Psoas muscle (tissue), 8 donors: ENCODE measurements at places on chromosomes 6 and 20. TPM values are rescaled to one million over a fixed set of nuclear protein-coding genes. Genes with fewer than 3 reads are reported as not detected.

The TMEM217 gene
- not detected for total RNA-seq

DNA sequence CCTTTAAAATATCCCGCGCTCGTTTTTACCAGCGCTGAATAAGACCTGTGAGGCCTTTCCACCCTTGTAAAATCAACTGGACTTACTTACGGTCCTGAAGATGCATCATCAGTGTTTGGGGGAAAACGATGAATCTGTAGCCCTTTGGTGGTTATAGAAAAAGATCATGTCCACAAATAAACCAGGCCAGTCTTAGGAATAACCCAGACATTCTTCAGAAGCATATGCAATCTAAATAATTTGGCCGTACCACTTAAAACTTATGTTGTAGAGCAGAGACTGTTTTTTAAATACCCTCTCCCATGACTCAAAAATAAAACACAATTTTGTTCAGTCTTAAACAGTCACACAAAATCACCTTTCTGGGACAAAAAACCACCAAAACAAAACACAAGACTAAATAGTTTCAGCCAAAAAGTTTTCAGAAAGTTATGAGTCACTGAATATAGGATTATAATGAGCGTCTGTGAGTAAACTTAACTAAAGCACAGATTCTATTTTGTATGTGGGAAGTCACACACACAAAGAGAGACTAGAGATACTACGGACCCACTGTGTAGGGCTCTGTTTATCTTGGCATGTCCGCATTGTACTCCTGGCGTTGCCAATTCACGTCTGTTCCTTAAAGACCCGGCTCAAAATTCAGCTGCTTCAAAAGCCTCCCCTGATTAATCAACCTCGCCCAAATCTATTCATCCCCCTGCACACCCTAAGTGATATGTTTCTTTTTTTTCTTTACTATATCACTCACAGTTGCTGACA, 26.5 kb upstream of the SMOC2 start:
- no peak overlapping the region for H3K27ac ChIP-seq
- no peaks in the 10 kb centered on the region for H3K36me3 ChIP-seq
- H3K27me3 ChIP-seq: no peaks in the 10 kb centered on the region
- no peaks in the 10 kb centered on the region for H3K4me1 ChIP-seq
- DNase-seq: no peak

The E2F1 gene
- 0.82 TPM for total RNA-seq

GRCh38 chr6:42200035-42200434, 5.3 kb upstream of the GUCA1B start:
- no peaks in the 10 kb centered on the region for H3K27me3 ChIP-seq
- DNase-seq: no peak
- no peaks in the 10 kb centered on the region for H3K36me3 ChIP-seq
- H3K27ac ChIP-seq: no peak overlapping the region

DNA sequence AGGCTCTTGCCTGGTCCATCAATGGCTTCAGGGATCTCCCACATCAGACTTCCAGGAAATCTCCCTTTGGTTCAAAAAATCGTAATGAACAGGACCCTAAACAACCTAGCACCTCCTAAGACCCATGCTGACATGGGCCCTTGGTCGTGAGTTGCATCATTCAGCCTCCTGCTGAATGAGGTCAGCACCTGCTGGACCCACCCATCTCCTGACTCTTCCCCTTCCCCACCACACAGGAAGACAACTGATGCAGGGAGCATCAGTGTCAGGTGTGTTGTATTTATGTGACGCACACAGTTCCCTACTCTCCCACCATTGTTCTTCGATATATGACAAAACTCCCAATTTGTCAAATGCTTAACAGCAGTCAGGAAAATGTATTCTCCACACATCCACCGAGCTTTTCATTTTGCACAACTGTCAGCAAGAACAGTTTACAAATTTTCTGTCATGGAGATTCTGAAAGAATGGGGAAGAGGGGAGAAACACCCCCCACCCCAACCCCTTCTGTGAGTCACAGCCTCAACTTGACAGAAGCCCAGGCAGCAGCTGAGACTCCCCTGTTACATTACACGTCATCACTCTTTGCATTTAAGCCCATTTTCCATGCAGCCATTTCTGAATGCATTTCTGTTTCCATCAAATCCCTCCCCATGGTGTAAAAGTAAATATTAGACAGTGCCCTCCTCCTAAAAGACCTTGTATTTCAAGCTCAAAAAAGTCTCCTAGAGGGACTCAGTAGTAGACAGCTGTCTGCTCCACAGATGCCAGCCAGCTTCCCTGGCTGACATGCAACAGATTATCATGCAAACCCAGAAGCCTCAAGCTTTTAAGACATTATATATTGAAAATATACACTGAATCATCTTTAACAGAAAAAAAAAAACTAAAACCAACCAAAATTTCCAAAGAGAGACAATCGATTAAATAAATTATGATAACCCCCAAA, 577.5 kb downstream of the PTPRT start:
- H3K4me3 ChIP-seq: no peak overlapping the region
- no peak overlapping the region for H3K27ac ChIP-seq
- H3K4me1 ChIP-seq: no peaks in the 10 kb centered on the region
- no peaks in the 10 kb centered on the region for H3K27me3 ChIP-seq
- H3K36me3 ChIP-seq: no peaks in the 10 kb centered on the region

The NKX2-4 gene
- total RNA-seq: not detected

The KPNA5 gene
- 20.7 TPM for total RNA-seq

DNA sequence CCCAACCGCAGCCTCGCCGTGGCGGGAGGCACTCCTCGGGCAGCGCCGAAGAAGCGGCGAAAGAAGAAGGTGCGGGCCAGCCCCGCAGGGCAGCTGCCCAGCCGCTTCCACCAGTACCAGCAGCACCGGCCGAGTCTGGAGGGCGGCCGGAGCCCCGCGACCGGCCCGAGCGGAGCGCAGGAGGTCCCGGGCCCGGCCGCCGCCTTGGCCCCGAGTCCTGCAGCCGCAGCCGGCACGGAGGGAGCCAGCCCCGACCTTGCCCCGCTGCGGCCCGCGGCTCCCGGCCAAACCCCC, 525 bp downstream of the PNRC1 start:
- peak overlapping the region; percentile 100 for H3K27ac ChIP-seq
- peak overlapping the region; percentile 98 for H3K4me3 ChIP-seq
- H3K36me3 ChIP-seq: peaks cover 38% of the 10 kb centered on the region
- H3K27me3 ChIP-seq: no peaks in the 10 kb centered on the region

DNA sequence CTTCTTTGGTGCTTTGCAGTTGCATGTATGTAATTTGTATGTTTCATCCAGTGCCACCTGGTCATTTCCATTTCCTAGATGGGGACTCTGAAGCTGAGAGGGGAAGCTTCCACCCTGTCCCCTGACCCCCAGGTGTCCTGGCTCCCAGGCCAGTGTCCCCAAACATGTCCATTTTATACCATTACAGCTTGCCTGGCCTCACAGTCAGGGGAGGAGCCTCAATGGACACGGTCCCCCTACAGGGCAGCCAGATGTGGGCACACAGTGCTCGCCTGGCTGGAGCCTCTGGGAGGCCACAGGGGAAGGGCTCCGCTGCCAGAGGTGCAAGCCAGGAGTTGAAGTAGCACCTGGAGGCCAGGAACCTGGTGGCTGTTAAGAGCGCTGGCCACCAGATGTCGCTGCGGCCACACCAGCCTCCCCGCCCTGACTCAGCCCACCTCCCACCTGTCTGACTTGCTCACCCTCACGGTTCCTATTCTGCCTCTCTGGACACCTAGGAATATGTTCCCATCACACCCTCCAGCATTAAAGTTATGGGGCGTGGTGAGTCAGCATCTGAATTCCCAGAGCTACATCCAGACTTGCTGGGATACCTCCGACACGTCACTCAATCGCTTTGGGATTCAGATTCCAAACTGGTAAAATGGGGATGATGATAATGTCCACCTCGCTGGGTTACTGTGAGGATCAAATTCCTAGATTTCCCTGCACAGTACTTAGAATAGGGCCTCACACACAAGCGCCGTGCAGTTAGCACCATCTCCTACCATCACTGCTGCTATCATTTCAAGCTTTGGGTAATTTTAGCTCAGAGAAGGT, 107.4 kb downstream of the SULF2 start:
- H3K27ac ChIP-seq: no peak overlapping the region
- no peaks in the 10 kb centered on the region for H3K27me3 ChIP-seq
- no peak overlapping the region for H3K4me3 ChIP-seq
- no peak for DNase-seq

DNA sequence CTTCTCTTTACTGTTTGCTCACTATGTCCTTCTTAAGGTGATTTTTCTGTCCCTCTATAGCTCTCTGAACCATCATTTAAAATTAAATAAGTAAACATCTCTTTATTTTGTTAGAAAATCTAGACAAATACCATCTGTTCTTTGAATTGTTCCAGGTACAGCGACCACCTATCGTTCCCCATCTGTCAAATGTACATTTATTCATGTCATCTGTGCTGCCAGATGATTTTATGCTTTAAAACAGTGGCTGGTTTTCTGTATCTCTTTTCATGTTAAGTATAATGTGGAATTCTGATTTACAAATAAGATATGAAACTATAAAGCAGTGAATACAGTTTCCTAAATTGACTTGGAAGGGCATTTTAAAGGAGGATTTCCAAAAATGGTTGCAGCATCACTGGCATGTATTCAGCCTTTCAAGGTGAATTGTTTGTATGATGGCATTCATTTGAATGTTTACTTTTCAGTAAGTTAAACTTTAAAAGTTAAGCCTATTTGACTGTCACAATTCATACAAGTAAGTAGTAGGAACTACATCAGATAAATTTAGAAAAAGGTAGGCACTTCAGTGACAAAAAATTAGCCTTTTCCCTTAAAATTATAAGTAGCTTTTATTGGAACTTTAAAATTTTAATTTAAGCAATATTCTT, 92.6 kb upstream of the CLVS2 start:
- H3K4me3 ChIP-seq: no peak overlapping the region
- H3K27me3 ChIP-seq: no peaks in the 10 kb centered on the region
- no peak for DNase-seq
- H3K27ac ChIP-seq: no peak overlapping the region

- H3K27ac ChIP-seq: no peak overlapping the region
- H3K27me3 ChIP-seq: no peaks in the 10 kb centered on the region
- H3K36me3 ChIP-seq: no peaks in the 10 kb centered on the region
These were observed 34.7 kb upstream of the SYNJ2 start for GRCh38 chr6:157946865-157947532.

- no peaks in the 10 kb centered on the region for H3K27me3 ChIP-seq
- H3K4me1 ChIP-seq: peaks cover 10% of the 10 kb centered on the region
- H3K4me3 ChIP-seq: no peak overlapping the region
- no peaks in the 10 kb centered on the region for H3K36me3 ChIP-seq
- H3K27ac ChIP-seq: peak overlapping the region; percentile 67
These were observed 54.2 kb upstream of the SIRPA start for GRCh38 chr20:1840817-1841553.

DNA sequence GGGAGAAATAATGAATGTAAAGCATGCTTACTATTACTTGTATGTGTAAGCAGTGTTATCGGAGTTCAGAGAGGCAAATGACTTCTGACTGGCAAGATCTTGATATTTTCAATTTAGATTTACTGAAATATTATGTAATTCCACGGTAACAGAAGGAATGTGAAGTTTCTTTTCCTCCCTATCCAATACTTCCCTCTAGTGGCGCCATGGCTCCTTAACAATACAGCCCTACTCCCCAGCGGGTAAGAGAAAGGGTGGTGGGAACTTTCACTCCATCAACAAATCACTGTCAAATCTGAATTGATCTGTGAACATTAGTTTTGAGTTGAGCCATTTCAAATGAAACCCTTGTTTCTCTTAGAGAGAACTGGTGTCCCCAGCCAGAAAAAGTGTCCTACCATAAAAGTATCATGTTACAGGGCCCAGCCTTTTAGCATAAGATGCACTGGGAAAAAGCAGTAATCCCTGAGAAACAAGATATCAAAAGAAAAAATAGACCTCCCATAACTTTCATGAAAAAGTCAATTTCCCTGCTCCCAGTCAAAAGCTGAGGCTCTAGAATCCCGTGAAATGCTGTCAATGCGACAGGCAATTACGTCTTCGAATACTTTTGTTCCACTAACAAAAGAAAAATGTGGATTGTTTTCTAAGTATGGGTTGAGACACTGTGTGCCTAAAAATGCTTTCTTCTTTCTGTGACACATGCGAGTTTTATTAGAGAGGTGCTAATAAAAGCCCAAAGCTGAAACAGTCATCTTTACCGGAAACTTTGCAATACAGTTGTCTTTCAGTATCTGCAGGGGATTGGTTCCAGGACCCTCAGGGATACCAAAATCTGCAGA, 12.9 kb downstream of the COX7A2 start:
- peaks cover 2% of the 10 kb centered on the region for H3K36me3 ChIP-seq

DNA sequence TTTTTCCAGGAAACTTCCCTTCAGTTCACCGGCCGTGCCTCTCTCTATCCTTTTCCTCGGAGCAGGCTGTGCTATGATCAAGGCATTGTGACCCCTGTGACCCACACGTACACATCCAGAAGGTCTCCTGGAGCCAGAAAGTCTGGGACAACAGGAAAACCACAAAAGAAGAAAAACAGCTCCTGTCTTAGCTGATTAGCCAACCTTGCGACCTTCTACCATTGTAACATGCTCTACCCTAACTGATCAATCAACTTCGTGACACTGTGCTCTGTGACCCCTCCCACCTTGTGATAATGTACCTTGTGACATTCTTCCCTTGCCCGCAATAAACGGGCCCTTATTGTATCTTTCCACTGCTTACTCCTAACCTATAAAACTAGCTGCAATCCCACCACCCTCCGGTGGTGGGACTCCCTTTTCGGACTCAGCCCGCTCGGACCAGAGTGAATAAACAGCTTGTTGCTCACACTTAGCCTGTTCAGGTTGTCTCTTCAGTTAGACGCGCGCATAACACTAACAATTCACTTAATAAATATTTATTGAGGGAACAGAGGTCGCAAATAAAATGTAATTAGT, 24.2 kb downstream of the ZNF311 start:
- H3K27ac ChIP-seq: peak overlapping the region; percentile 68
- no peaks in the 10 kb centered on the region for H3K4me1 ChIP-seq
- H3K27me3 ChIP-seq: peaks cover 26% of the 10 kb centered on the region
- H3K36me3 ChIP-seq: no peaks in the 10 kb centered on the region
- DNase-seq: peak; percentile 30

The PHF20 gene
- total RNA-seq: 79.1 TPM
